ENCODE measurements at places on chromosomes 5 and 9. TPM values are rescaled to one million over a fixed set of nuclear protein-coding genes. Genes with fewer than 3 reads are reported as not detected.

SOHLH1 gene
- not detected for total RNA-seq

- no peak for DNase-seq
Measured at GRCh38 chr5:153237671-153238332, 252.7 kb upstream of the GRIA1 start.

DNA sequence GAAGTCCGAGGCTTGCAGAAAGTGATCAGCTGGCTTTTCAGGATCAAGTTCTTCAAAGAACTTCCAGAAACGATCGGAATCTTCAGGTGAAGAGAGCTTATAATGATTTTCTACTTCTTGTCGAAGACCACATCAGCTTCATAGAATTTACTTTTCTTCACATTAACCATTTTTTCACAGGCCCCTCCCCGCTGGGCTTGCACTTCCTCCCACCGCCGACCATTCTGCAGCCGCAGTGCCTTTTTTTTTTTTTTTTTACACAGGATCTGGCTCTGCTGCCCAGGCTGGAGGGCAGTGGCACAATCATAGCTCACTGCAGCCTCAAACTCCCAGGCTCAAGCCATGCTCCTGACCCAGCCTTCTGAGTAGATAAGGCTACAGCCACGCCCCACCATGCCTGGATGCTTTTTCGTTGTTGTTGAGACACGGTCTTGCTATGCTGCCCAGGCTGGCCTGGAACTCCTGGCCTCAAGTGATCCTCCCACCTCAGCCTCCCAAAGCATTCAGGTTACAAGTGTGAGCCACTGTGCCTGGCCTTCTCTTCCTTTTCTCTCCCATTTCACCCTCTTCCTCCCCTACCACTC is 15.3 kb upstream of the RNF130 start:
- no peak for DNase-seq

GRCh38 chr9:136522314-136523237 is 23.3 kb downstream of the NOTCH1 start:
- no peak for DNase-seq

DNA sequence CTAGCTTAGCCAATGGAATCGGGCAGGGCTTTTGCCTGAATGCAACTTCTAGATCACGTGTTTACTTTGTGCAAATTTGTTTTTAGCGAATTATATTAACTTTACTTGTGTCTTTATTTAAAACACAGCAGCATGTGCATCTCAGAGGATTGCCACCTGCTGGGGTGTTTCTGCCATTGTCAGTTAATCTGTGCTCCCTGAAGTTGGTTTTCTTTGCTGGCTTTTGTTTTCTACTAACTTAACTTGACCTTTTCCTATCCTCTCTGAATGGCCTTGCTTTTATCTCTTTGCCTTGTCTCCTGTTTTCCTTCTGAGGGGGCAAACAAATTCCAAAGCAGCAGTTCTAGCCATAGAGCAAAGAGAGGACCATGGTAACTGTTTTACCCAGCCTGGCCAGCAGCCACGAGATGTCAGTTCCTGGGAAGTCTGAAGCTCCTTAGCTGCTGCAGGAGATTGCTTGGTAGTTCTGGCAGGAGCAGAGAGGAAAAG is 67.6 kb downstream of the ARHGEF28 start:
- no peak for DNase-seq

COL5A1 gene
- total RNA-seq: 185 TPM

GRCh38 chr5:87916320-87916719 is 352.3 kb downstream of the TMEM161B start:
- DNase-seq: no peak

DNA sequence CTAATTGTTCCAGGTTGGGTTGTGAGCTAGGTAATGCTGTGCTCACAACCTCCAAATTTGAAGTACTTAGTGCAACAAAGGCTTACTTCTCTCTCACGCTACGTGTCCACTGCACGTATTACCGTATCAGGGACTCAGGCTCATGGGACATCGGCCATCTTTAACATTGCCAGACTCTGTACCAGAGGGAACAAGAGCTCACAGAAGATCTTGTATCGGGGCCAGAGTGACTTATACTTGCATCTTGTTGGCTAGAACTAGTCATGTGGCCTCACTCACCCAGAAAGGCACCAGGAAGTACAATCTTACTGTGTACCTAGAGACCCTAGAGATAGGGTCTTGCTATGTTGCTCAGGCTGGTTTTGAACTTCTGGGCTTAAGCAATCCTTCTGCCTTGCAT is 81.1 kb upstream of the KLF9 start:
- no peak for DNase-seq

CARTPT gene
- total RNA-seq: not detected

ADAMTS2 gene
- total RNA-seq: 0.68 TPM

DNA sequence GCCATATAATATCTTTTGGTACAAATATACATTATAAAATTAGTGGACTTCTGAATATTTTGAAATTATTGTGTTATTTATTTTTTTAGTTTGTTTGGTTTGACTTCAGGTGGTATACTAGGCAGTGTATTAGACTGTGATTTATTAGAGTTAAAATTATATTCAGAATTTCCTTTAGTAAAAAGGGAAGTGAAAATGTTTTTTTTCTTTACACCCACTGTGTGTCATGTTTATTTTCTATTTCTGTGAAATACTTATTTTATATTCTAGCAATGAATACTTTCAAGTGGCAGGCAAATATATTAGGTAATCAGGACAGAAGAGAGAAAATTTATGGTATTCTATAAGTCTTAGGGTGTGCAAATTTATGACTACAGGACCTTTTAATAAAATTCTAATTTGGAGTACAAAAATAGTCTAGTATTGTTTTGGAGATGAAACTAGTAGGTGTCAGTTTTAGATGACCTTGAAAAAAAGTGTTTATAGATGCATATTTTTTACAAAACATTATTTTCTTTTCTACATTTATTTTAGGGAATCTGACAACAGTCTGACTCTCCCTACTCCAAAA is 8.8 kb downstream of the CSNK1G3 start:
- no peak for DNase-seq

DNA sequence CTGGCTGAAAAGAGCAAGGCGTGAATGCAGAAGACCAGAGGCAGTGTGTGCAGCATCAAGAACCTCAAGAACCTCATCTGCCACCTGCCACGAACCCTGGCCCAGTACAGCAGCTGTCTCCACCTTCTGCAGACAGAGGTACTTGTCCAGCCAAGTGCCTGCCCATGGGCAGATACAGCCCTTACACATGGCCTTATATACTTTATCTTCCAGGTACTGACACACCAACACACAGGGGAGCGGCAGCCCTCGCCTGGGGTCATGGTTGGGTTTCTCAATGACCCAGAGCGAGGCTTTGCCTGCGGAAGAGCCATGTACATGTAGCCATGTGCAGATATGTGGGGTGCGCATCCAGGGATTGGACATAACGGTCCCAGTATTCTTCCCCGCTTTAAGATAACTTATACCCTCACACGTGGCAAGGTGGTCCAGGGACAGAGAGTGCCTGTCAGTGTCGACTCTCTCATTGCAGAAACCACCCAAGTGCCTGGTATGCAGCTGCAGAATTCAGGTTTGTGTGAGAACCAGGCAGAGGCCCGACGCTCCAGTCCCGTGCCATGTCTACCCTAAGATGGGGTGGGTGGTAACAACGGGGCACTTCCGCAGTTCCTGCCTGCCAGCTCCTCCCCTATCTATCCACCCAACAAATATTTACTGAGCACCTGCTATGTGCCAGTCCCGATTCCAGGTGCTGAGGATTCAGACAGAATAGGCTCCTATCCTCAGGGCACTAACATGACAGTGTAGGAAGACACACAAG is 206.9 kb downstream of the FSTL4 start:
- no peak for DNase-seq

GRCh38 chr5:107654827-107655226 is 15.9 kb downstream of the EFNA5 start:
- DNase-seq: no peak

PGM5 gene
- 1.4 TPM for total RNA-seq

GRCh38 chr5:31880449-31880848 is 241.5 kb downstream of the PDZD2 start:
- no peak for DNase-seq

DNA sequence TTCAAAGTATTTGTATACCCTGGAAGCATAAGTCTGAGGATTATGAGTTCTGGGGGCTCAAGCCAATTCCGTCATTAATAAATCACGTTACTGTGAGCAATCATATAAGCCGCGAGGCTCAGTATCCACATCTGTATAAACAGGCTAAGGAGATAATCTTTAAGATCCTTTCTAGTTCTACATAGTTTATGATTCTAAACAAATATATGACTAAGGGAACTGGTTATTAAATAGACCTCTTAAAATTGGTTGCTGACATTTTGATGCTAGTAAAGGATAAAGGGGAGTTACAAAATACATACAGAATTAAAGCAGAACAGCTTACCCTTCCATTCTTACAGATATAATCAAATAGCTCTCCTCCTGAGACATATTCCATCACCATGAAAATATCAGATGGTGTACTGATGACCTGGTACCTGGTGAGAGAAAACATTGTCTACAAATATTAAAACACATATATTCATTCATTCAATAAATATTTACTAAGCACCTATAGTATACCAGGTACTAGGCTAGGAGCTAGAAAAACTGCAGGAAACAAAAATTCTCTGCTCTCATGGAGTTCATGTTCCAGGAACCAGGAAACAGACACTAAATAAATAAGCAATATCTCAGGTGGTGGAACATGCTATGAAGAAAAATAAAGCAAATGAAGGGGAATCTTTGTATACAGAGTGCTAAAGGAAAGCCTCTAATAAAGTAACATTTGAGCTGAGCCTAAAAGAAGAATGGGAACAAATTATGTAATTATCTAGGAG is 19.5 kb upstream of the TTC33 start:
- DNase-seq: no peak

DNA sequence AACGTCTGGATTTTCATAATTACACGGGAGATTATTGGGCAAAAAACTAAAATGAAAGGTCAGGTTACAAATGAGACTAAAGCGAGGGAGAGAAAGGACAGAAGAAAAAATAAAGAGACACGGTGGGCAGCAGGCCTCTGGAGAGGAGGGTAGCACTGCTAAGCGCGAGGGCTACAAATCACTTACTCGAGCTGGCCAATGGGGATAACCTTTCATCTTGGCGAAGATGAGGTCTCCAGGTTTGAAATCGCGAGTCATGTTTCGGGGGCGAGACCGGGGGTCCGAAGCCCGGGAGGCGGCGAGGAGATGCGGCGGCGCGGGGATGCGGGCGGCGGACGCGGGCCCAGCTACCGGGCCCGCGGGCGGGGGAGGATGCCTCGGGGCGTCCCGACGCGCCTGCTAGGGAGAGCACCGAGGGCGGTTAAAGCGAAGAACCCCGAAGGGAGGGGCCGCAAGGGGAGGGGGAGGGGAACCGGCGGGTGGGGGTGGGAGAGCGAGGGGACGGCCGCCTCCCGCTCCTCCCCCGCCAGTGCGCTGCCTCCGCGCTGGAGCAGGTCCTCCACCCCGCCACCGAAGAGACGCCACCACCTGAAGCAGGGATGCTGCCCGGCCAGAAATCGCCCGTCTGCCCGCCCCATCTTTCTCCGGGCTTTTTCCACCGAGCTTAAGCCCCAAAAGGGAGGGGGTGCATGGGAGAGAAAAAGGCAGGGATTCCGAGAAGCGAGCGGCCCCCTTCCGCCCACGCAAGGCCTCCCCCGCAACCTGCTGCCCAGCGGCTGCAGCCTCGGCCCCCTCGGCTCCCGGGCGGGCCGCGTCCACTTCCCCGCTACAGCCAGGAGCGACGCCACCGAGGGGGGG is 610 bp downstream of the PSIP1 start:
- no peak for DNase-seq

PCDHGB7 gene
- total RNA-seq: 23.4 TPM

C9orf43 gene
- total RNA-seq: 0.48 TPM

GRCh38 chr5:95725071-95725820 is 5.9 kb upstream of the RHOBTB3 start:
- no peak for DNase-seq

GRCh38 chr5:138626333-138626944 is 51.2 kb upstream of the HSPA9 start:
- DNase-seq: no peak

- DNase-seq: peak; percentile 77
Measured at GRCh38 chr5:130337179-130337888, 433.1 kb downstream of the CHSY3 start.

DNA sequence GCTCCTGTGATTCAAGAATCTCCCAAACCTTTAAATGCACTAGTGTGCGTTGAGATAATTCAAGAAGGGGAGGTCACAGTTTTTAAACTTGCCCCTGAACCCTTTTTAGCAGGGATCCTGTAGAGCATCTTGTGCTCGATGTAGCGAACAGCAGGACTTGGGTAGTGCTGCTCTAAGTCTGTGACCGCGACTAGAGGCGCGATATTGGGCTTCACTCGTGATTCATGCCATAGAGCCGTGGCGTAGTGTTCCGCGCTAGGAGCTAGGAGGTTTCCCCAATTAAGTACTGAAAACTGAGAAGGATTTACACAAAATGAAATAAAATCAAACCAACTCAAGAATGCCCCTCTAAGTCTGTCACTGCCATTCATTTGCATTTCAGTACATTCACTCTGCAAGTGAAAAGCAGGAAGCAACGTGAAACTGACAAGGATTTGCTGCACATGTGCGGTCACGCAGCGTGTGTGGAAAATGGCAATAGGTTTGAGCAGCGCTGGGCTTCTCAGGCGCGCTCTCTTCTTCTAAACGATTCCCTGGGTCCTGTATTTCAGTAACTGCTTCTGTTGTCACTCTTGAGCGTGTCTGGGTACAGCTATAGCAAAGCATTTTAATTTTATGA is 1135.9 kb upstream of the WWC1 start:
- no peak for DNase-seq

SLC1A1 gene
- 10.9 TPM for total RNA-seq

DNA sequence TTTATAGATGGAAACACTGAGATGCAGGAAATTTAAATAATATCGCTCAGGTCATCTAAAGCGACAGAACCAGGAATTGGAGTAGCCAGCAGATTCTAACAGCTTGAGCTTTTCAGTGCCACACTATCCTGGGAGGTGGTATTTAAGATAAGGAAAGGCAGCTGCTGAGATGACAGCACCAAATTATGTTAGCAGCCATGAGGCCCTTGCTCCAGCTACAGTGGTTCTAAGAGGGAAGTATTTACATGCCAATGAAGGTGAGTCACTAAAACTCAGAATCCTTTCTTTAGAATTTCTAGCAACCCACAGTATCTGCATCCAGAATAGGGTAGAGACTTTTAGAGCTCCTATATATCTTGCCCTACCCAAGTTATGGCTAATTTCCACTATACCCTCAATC is 127.0 kb upstream of the VLDLR start:
- DNase-seq: no peak

- no peak for DNase-seq
Measured at GRCh38 chr9:125850763-125851162, 103.6 kb downstream of the PBX3 start.

GRCh38 chr5:73764996-73765395 is 139.0 kb downstream of the ARHGEF28 start:
- no peak for DNase-seq

GRCh38 chr5:2832394-2832793 is 80.9 kb upstream of the IRX2 start:
- no peak for DNase-seq

All from glomerular endothelial cell (primary cell).